CD4-positive, CD25-positive, alpha-beta regulatory T cell (primary cell): ENCODE measurements at places on chromosomes 4 and X. TPM values are rescaled to one million over a fixed set of nuclear protein-coding genes. Genes with fewer than 3 reads are reported as not detected.

PHOX2B gene
- total RNA-seq, result not detected

HSFX4 gene
- total RNA-seq, result not detected

GAGE12F gene
- total RNA-seq, result not detected

HELT gene
- not detected for total RNA-seq

CHIC1 gene
- 8.2 TPM for total RNA-seq

ZDHHC15 gene
- total RNA-seq, result 0.54 TPM

TADA2B gene
- 36.6 TPM for total RNA-seq

RFC1 gene
- 87.1 TPM for total RNA-seq

TRIM60 gene
- total RNA-seq, result not detected

CD38 gene
- 6.4 TPM for total RNA-seq

ART3 gene
- total RNA-seq, result not detected

SOWAHD gene
- total RNA-seq, result not detected

NOX1 gene
- not detected for total RNA-seq

MAGEE2 gene
- not detected for total RNA-seq

ASB11 gene
- 0.30 TPM for total RNA-seq

CHM gene
- total RNA-seq, result 15.8 TPM

TEC gene
- 3.0 TPM for total RNA-seq

TEX13B gene
- total RNA-seq, result not detected

ATOH1 gene
- not detected for total RNA-seq

AREG gene
- 9.3 TPM for total RNA-seq

NLRP2B gene
- total RNA-seq, result not detected

NXF2B gene
- total RNA-seq, result not detected

NIPAL1 gene
- 0.52 TPM for total RNA-seq

TEX28 gene
- not detected for total RNA-seq

ARX gene
- not detected for total RNA-seq

MSMO1 gene
- total RNA-seq, result 14.9 TPM

LRAT gene
- not detected for total RNA-seq

MAGEA2B gene
- not detected for total RNA-seq

REELD1 gene
- not detected for total RNA-seq

TCEAL6 gene
- not detected for total RNA-seq

CCNB3 gene
- 0.07 TPM for total RNA-seq

USP26 gene
- not detected for total RNA-seq

ESX1 gene
- total RNA-seq, result not detected

EGFL6 gene
- not detected for total RNA-seq

CNKSR2 gene
- total RNA-seq, result 14.7 TPM

NAA11 gene
- not detected for total RNA-seq

PNMA6A gene
- not detected for total RNA-seq

NPY2R gene
- not detected for total RNA-seq

DDX53 gene
- not detected for total RNA-seq

BEX5 gene
- total RNA-seq, result 7.0 TPM

TGIF2LX gene
- total RNA-seq, result not detected

DSPP gene
- total RNA-seq, result not detected

C4orf54 gene
- not detected for total RNA-seq
